ENCODE measurements at places on chromosomes 11 and 22. TPM values are rescaled to one million over a fixed set of nuclear protein-coding genes. Genes with fewer than 3 reads are reported as not detected.

Gene OR10A3
- not detected for total RNA-seq

Gene OR2D2
- not detected for total RNA-seq

Gene GLYAT
- total RNA-seq, result not detected

DNA sequence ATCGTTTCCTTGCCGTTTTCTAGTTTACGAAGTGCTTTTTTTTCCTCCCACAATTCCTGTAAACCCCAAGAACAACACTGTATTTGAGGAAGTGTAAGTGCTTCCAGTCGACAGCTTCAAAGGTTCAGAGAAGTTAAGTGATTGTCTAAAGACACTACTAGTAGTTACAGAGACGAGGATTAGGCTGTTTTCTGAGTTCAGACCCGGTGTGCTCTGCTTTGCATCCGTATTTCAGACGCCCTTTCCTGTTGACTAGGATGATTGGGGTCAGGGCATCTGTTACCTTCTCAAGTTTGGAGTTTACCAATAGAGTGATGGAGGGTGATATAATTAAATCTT, 430 bp downstream of the CLP1 start:
- no peak for DNase-seq

GRCh38 chr11:67504005-67504949, 886 bp downstream of the PITPNM1 start:
- no peak for DNase-seq

DNA sequence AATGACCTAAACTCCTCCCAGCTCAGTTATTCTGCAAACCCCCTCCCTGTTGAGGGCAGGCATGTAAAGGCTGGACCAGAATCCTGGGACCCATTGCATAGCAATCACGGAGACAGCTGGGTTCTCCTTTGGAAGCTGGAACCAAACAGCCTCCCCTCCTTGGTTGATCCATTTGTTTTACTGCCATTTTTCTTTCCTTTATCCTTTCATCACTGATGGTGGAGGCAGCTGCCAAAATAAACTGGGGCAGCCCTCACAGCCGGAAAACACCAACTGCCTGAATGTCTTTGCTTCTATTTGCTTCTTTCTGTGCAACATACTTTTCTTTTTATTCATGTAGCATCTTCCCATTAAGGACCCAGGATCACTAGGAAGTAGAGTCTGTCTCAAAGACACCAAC, 150.0 kb upstream of the SYT13 start:
- no peak for DNase-seq

- DNase-seq, result no peak
Observed at GRCh38 chr22:37428649-37429586, 1.6 kb upstream of the ELFN2 start.

DNA sequence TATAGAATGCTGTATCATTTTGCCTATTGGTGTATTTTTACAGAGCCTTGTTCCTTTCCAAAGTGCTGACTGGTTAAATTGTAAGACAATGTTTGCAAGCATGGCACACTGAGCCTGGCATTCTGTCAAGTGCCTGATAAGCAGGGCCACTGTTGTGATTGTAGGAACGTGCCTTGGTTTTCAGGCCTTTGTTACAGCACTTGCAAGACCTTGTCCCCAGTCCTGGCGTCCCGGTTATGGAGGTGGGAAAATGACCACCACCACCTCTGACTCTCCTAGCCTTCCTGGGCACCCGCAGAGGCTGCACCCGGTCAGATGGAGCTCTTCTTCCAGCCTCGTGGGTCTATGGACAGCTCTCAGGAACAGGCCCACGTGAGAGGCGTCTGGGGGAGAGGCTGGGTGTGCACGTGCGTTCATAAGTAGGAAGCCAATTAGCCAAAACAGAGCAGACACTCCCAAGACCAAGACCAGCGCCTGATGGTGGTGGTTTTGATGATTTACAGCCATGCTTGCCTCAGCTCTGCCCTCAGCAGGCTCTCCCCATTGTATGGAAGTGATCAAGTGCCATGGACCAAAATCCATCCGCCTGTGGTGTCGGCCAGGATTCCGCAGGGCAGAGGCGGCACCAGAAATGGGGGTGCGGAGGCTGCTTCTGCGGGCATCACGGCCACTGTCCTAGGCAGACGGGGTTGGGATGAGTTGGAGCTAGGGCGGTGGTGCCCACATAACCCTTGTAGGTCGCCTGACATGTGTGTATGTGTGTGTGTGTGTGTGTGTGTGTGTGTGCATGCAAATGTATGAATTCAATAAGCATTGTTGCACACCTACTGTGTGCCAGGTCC, 89.8 kb downstream of the RTL6 start:
- DNase-seq, result peak; percentile 32

DNA sequence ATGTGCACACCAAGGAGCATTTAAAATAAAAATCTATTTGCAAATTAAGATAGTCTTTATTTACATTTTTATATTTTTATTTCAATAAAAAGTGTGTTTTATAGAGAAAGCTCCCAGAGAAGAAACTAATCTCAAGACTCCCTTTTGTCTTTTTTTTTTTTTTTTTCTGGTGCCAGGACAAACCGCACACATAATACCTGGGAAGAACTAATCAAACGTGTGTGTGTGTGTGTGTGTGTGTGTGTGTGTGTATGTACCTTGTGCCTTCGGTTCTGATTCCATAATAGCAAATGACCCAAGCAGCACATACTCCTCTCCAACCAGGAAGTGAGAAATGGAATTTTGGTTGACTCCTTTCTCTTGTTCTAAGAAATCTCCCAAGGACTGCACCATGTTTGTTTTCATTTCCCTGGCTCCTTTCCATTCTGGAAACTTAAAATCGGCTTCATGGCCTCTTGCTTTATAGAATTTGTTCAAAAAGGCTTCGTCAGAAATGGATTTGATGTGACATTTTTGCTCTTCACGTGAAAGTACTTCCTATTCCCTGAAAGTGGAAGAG, 65.3 kb downstream of the ST3GAL4 start:
- no peak for DNase-seq

GRCh38 chr22:50481045-50481439, 301 bp upstream of the ADM2 start:
- DNase-seq, result peak; percentile 50

All from lower lobe of right lung (tissue), 2 donors.